Germinal center (tissue), 1 donor: ENCODE measurements at places on chromosomes 3 and 15.

DNA sequence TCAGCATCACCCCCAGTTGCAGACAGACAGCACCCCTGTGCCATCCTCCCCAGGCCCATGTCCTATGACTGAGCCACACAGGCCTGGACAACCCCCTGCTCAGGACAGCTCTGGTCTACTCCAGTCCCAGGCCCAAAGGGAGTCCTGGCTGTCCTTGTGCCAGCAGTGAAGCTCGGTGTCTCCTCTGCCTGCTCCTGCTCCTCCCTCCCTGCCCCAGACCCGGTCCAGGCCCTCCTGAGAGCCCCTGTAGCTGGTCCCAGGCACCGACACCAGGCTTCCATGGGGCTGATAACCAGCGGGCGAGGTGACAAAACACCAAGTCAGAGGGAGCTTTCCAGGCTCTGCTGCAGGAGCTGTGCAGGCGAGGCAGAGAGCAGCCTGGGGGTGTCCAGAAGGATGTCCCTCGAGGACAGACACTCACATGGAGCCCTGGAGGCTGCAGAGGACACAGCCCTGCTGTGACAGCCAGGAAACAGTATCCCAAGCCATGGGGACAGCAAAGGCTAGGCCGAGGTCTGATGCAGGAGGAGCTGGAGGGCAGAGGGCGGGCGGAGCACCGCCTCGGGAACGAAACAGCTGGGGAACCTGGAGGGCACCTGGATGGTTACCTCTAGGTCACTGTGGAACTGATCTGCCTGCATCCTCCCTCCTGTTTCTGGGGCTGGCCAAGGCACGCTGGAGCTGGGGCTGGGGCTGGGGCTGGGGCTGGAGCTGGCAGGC lies 103.8 kb upstream of the PRR20G start:
- DNase-seq, result no peak

GRCh38 chr3:170697908-170698307 lies 112.0 kb upstream of the SLC7A14 start:
- no peak for DNase-seq

DNA sequence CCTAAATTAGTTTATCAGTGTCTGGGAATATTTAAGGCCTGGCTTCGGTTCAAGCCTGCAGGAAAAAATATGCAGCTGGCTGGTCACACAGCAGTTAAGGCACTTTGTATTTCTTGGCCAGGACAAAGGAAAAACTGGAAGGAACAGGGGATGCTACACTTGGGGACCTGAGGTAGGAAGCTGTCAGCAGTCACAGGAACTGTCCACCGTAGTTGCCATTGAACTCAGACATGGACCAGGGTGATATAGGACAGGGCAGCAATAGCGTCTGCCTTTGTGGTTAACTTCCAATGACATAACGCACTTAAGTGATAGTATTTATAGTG lies 49.1 kb downstream of the NR1D2 start:
- no peak for DNase-seq

DNA sequence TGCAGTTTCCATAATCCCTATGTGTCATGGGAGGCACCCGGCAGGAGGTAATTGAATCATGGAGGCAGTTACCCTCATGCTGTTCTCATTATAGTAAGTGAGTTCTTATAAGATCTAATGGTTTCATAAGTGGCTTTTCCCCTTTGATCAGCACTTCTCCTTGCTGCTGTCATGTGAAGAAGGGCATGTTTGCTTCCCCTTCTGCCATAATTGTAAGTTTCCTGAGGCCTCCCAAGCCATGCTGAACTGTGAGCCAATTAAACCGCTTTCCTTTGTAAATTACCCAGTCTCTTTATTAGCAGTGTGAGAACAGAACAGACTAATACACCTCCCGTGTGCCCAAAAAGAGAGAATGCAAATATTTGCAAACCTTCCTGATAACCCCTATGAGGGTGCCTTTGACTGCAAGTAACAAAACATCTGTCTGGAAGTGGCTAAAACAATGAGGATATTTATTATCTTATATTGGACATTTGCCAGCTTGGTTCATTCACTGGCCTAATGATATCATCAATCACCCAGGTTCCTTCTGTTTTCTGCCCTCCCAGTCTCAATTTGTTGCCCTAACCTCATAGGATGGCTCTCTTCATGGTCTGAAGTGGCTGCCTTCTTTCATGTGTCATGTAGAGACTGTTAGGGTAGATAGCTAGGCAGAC lies 68.7 kb downstream of the BHLHE40 start:
- DNase-seq, result no peak

GRCh38 chr15:55256281-55257011 lies 33.2 kb downstream of the RAB27A start:
- no peak for DNase-seq

GRCh38 chr3:15458212-15458780 lies 30.9 kb downstream of the EAF1 start:
- no peak for DNase-seq

GRCh38 chr3:71465371-71466036 lies 118.0 kb downstream of the FOXP1 start:
- DNase-seq, result no peak

DNA sequence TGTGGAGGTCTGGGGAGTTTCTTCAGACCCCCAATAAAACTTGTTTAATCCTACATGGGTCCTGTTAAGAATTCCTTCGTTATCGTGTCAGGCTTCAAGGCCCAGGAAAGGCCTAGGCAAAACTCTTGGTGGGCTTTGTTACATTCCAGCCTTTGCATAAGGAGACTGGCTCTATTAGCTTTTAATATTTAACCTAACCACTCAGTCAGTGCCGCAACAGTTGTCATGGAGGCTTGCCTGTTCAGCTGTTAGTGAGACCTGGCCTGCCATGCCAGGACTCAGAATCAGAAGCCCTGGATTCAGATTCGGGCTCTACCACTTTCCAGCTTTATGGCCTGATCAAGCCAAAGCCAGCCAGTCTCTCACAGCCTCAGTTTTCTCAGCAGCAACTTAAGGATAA lies 19.6 kb downstream of the EIF1B start:
- no peak for DNase-seq

DNA sequence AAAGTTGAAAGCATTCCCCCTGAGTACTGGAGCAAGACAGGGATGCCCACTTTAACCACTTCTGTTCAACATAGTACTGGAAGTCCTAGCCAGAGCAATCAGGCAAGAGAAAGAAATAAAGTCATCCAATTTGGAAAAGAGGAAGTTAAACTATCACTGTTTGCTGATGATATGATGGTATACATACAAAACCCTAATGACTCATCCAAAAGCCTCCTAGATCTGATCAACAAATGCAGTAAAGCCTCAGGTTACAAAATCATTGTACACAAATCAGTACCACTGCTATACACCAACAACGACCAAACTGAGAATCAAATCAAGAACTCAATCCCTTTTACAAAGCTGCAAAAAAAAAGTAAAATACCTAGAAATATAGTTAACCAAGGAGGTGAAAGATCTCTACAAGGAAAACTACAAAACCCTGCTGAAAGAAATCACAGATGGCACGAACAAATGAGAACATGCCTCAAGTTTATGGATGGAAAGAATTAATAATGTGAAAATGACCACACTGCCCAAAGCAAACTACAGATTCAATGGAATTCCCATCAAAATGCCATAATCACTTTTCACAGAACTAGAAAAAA lies 40.3 kb downstream of the RPL39L start:
- no peak for DNase-seq

DNA sequence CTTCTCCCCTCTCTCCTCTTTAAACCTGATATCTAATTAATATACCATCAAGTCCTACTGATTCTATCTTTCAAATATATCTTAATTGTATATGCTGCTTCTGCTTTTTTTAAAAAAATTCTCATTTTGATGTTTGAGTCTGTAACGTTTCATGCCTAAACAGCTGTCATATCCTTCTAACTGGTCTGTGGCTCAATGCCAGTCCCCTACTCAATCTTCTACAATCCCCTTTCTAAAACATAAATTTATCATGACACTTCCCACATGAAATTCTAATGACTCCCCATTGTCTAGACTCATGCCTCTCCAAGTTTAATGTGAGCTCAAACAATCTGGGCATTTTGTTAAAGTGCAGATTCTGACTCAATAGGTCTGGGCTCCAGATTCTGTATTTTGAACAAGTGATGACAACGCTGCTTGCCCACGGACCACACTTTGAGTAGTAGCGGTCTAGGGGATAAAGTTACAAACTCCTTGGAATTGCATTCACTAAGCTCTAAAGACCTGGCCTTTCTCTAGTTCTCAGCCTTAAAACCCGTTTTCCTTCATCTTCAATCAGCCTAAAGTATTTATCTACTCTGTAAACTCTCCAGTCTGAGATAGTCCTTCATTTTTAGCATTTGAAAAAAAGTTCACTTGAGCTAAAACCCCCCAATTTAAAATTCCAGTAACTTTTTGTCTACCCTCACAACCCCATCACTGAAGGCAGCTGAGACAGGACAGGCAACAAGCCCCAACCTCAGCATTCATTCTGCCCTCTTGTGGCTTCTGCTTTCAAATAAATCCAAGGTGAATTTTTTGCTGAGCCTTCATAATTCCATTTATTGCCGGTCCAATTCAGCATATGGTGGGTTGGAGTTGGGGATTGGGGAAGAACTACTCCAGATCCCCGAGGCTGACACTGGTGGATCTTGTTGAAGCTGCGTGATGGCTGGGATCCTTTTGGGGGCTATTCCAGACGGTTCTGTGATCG lies 88.1 kb upstream of the THRB start:
- DNase-seq, result no peak

DNA sequence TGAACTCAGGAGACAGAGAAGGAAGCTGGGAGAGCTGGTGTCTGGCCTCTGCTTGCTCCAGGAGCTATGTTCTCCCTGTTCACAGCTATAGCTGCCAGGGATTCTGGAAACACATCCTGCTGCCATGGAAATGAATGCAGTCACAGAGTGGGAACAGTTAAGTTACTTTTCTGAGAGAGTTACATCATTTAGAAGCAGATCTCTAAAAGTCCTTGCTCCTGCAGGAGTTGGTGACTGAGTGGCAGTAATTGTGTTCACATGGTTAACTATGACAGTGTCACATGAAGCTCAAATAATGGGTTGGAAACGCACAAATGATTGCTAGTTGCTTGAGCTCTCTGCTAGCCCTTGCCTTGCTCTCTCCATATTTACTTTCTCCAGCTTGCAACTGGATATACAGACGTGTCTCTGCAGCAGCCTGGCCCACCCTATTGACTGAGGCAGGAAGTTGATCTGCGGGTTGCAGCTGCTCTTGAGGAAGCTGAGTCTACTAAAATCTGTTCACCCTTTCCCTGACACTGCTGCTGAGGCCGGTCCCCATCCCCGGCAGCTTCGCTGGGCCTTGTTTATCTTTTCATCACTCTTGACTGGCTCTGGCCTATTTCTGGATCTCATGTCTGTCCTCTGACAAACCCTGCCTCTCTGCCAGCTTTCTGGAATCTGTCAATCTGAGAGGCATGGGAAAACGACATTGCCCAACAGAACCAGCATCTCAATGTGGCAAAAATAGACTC lies 16.7 kb upstream of the ISLR start:
- DNase-seq, result no peak

DNA sequence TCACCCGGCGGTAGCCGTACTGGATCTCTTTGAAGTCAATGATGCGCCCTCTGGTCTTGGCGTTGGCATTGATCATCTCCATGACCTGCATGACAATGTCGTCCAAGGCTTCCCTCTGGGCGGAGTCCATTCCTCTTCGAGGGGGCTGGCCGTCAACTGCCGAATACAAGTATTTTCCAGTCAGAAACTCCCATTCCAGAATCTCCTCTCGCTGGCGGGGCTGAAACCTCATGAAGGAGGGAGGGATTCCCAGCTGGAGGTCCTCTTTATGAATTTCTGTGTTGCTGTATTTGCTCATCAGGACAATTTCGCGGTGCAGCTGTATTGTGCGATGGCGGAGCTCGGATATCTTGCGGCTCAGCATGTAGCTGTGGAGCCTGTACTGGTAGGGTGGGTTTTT lies 73.4 kb downstream of the CHSY1 start:
- DNase-seq, result no peak

DNA sequence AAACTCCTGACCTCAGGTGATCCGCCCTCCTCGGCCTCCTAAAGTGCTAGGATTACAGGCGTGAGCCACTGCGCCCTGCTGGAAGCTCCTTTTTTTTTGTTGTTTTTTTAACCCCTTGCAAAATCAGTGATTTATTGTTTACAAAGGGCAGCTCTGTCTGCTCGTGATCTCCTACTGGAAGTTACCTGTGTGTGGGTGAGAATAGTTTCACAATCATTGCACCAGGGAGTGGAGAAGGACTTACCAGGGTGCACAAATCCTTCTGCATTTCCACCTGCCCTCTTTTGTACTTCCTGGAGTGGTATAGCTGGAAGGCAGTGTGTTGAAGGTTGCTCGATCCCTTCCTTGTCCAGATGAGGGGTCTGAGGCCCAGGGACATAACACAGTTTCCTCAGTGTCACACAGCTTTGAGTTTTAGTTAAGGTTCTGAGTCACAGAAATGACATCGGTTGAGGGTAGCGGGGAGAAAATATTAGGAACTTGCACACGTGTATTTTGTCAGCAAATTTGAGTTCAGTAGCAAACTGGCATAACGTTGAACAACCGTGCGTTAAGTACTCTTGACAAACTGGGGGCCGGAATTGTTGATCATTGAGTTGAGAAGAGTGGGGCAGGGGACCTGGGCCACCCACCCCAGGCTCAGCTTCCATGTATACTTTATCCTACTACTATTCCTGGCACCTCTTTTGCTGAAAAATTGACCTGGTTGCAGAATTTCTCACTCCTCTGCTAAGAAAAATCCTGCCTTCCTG lies 11.3 kb upstream of the TRAK1 start:
- DNase-seq, result no peak

DNA sequence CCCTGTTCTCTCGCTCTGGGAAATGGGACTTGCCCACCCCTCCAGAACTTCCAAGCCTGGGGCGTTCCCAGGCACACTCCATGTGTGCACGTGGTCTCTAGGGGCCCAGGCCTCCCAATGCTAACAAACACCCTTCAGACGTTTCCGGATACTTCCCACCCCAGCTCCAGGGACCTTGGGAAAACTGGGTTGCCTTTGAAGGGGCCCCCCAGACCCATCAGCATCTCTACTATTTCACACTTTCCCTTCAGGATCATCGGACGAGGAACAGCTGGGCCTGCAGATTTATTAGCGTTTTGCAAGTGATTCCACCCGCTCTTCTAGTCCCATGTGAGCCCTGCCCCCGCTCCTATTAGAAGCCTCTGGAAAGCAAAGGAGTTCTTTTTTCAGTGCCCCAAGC lies 63.2 kb downstream of the MAGEF1 start:
- no peak for DNase-seq

DNA sequence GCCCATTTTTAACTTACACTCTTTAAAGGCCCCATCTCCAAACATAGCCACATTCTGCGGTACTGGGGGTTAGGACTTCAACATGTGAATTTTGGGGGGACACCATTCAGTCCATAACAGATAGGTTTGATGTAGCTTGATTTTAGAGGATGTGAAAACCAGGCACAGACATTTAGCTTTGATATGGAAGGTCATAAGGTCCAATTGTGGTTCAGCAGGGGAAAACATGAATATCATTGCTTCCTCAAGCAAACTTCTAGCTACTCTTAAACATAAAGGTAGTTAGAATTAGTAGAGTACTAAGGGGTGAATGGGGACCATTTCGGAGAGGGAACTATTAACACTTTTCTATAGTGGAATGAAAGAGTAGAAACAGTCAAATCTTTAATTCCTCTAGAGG lies 13.6 kb upstream of the NFKBIZ start:
- DNase-seq, result no peak

DNA sequence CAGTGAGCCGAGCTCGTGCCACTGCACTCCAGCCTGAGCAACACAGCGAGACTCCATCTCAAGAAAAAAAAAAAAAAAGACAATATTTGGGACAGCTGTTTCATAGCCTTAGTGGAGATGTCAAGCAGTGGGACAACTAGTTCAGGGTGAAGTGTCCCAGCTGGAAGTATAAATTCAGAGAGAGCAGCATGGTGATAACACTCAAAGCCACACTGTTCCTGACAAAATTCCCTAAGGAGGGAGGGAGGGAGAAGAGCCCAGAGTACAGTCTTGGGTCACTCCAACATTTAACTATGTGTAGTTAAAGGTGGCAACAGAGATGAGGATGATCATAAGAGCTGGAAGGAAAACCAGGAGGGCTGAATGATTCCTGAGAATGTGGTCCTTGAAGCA lies 21.1 kb upstream of the IP6K2 start:
- DNase-seq, result no peak
